ENCODE measurements at places on chromosomes 3 and 15.

DNA sequence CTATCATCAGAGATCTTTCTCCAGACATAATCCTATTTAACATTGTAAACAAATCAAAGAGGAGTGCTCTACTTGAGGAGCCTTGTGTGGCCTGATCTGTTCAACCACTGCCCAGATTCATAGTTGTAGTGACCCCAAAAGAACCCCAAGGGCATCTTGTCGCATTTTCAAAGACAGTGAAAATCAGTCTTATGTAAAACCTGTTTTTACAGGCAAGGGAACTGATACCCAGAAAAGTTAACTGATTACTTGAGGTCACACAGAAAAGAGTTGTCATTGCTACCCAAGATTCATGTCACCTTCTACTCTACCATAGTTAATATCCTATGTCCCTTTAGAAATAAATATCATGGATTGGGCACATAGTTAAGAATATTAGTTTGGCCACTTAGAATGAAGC is 40.5 kb upstream of the ARPP21 start:
- DNase-seq, result no peak

- DNase-seq, result no peak
These were observed 298.6 kb upstream of the STT3B start for GRCh38 chr3:31234145-31234544.

DNA sequence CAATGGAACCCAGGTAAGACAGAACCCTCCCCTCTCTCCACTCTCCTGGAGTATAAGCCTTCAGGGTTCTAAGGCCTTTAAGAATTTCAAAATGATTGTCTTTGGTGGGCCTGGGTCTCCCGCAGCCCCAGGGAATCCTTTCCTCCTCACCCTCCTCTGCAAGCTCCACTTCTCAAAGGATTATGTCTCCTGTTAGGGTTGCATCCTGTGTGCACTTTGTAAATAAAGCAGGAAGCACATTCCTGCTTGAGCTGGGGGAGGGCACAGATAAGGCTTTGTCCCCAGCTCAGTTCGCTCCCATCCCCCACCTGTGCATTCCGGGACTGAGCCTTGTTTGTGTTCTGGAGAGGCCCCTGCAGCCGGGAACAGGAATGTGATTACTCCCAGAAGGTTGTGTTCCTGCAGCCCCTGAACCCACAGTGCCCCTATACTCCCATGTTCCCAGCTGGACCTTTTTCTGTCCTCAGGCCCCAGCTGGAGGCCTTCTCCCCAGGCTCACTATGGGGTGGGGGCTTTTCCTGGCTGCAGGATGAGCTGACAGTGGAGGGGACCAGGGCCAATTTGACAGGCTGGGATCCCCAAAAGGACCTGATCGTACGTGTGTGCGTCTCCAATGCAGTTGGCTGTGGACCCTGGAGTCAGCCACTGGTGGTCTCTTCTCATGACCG is 9.5 kb downstream of the TYRO3 start:
- DNase-seq, result no peak

DNA sequence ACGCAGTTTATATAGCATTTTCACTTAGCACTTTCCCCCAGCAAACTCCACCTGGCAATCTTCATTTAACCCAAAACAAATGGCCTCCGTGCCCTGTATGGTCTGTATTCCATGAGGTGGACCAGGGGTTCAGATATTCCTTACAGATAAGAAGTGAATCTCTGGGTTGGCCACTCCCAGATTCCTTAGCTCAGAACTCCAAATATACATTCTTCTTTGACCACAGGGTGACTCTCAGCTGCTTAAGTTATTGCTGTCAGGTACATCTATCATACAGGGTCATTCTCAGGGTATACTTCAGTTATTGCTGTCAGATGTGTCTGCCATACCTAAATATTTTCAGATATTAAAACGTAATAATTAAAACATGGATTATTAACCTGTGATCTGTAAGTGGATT is 229.8 kb downstream of the TBL1XR1 start:
- no peak for DNase-seq

Measured in AG04450 (cell line).